ENCODE measurements at places on chromosomes 11 and 22.

GRCh38 chr22:27581688-27582087, 219.9 kb downstream of the MN1 start:
- DNase-seq, result no peak

DNA sequence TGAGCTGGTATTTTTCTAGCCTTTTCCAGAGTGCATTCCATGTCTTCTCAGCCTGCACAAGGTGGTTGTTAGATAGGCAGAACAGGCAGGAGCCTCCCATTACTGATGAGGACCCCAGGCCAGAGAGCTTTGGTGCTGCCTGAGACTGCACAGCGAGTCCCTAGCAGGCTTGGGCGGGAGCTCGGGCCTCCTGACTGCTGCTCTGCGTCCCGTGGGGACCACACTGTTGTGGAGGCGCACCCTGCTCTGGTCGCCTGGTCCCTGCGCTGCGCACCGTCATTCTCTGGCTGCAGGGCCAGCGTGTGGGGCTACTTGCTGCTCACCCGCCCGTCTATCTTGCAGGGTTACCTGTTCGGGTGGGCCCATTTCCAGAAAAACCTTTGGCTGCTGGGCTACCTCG, 8.5 kb downstream of the TPCN2 start:
- no peak for DNase-seq

- peak; percentile 85 for DNase-seq
Measured at GRCh38 chr11:64745521-64746328, 1.8 kb upstream of the RASGRP2 start.

- DNase-seq, result no peak
Measured at GRCh38 chr11:4643076-4643475, 706 bp upstream of the OR51E1 start.

DNA sequence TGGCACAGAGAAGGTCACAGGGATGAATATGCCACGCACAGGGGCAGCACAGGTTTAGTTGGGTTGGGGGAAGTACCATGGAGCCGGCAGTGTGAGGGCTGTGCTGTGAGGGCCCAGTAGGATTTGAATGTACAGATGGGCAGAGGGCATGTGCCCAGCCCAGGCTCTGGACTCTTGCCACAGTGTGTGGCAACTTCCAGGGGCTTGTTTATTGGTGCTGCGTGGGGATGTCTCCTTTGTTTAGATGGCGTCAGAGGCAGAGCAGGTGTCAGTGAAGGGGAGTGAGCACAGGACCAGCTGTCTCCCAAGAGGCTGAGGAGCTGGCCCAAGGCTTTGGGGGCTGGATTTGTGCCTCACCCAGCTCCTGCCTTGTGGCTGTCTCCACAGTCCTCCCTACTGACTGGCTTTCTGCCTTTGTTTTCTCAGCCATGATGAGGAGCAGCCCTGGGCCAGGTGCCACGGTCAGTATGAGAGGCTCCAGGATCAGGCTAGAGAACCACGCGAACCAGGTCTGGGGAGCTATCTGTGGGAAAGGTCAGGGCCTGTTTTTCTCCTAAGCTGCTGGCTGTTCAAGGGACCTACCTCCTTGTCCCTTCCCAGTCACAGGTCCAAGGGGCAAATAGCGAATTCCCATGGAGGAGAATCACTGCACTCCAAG, 21.9 kb downstream of the SUN2 start:
- DNase-seq, result no peak

GRCh38 chr11:68994161-68994893, 13.5 kb upstream of the MRGPRD start:
- DNase-seq, result no peak

DNA sequence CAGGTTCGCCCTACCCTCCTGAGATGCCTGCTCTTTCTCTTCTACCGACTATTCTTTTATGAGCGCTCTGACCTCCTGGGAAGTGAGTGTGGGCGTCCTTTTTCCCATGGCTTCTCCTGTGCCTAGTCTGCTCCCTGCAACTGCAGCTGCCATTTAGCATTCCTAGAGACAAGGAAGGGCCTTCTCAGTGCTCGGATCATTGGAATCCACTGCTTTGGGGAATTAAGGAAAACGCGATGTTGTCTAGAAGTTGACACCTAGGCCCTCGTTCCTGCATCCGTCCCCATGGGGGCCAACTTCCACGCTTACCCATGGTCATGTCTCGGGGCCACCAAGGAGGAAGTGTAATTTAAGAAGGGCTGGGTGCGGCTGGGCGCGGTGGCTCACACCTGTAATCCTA, 95.4 kb downstream of the BCR start:
- no peak for DNase-seq

- DNase-seq, result no peak
Measured at GRCh38 chr11:87440076-87440770, 402.5 kb downstream of the TMEM135 start.

DNA sequence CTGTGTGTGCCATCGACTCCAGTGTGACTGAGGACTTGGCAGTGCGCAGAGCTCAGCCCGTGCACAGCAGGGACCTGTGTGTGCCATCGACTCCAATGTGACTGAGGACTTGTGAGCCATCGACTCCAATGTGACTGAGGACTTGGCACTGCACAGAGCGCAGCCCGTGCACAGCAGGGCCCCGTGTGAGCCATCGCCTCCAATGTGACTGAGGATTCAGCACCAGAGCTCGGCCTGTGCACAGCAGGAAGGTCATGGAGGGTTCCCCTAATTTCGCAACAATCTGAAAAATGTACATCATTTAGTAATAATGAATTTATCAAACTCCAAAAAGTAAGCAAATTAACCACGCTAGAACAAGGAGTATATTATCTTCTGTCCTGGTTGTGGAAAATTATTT, 348.3 kb upstream of the B3GAT1 start:
- DNase-seq, result no peak

DNA sequence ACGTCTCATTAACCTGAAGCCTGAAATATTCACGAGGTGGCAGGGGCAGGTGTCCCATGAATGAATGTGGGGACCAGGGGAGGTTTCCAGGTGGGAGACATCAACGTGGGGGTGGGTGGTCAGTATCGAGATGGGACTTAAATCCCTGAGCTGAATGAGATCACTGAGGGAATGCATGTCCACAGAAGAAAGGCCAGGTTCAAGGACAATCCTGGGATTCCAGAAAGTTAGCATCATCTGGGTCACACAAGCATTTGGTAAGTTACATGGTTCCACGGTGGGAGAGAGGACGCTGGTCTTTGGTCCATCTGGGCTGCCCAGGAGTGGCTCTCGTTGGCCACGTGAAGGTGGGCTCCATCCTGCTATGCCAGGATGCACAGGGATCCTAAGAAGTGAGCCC, 22.7 kb upstream of the CCND1 start:
- DNase-seq, result no peak

GRCh38 chr22:26432619-26433311, 3.7 kb downstream of the ASPHD2 start:
- no peak for DNase-seq
